ENCODE measurements at places on chromosomes 5 and 9. TPM values are rescaled to one million over a fixed set of nuclear protein-coding genes. Genes with fewer than 3 reads are reported as not detected.

The SPAG8 gene
- 0.12 TPM for total RNA-seq

The OR1Q1 gene
- total RNA-seq, result not detected

GRCh38 chr9:130207241-130207992, 35.2 kb downstream of the NCS1 start:
- no peak for DNase-seq

DNA sequence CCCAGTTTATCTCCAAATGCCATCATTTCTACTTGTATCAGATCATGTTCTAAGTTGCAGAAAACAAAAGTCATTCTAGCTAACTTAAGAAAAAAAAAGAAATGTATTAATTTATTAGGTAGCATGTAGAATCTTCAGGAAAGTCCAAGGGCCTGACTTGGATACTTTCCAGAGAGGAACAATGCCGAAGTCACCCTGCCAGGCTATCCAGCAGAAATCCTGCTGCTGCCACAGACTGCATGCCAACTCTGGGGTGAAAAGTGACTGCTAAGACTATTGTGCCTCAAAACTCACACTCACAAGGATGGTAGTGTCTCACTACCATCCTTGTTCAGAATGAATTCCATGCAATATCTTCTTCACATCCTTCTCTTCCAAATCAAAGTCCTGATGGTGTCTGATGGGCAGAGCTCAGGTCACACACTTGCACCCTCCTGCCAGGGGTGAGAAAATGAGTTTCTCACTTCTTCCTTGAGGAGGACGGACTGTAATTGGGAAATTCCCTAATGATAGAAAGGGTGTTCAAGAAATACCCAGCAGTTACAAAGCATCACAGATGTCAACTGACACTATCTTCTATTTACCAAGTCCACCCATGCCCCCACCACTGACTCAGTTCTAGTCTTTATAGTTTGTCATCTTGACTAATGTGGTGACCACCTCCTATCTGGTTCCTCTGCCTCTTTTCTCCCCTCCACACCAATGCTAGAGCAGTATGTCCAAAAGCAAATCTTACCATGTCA, 279.4 kb downstream of the CWC27 start:
- DNase-seq, result no peak

- DNase-seq, result no peak
Observed at GRCh38 chr9:31321256-31321655, 1063.2 kb upstream of the ACO1 start.

The SLC6A7 gene
- not detected for total RNA-seq

- DNase-seq, result no peak
Observed at GRCh38 chr5:111268300-111268699, 44.1 kb downstream of the CAMK4 start.

The TMEM8B gene
- 4.2 TPM for total RNA-seq

- no peak for DNase-seq
Observed at GRCh38 chr9:87431837-87432236, 65.8 kb upstream of the DAPK1 start.

GRCh38 chr9:136539427-136540421, 6.1 kb downstream of the NOTCH1 start:
- no peak for DNase-seq

DNA sequence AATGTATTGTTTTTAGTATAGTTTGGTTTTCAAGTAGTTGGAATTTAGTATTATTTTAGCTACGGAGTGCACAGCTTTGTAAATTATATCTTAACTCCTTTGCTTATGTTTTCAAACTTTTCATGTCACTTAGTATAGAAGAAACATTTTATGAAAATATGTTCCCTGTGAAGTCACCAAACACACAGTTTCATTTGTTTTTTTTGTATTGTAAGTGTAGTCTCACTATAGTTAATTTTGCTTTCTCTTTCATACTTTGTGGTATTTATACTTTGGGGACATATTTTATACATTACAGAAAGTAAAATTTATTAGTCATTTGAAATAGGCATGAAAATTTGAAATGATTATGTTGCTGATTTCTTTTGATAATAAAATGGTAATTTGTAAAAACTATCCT, 5.0 kb downstream of the CHSY3 start:
- no peak for DNase-seq

The LCN9 gene
- not detected for total RNA-seq

DNA sequence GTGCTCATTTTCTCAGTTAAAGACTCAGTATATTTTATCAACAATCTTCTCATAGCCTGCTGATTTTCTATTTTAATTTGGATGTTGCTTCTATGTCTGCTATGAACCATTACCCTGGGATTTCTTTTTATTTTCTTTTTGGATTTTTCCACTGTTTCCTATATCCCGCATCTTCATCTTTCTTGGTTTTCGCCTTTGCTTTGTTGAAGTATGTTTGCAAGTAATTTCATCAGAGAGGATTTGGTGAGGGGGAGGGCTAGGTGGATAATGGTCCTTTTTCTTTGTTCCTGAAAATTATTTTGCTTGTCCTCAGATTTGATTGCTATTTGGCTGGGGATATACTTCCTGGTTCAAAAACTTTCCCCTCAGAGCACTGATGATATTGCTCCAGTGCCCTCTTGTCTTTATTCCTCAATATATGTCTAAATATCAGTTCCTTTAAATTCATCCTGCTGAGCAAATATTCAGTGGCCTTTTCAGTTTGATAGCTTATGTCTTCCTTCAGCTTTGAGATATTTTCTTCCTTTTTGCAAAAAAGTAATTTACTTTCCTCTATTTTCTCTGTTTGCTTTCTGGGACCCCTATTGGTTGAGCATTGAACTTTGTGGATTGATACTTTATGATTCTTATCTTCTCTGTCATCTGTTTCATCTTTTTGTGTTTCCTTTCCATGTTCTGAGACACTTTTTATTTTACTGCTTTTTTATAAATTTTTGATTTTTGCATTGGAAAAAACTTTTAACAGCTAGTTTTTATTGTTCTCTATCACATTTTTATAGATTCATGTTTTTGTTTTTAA, 227.6 kb upstream of the ELL2 start:
- DNase-seq, result no peak

- no peak for DNase-seq
Observed at GRCh38 chr5:14039063-14039462, 94.6 kb upstream of the DNAH5 start.

- no peak for DNase-seq
Observed at GRCh38 chr9:97863314-97863713, 10.3 kb downstream of the FOXE1 start.

- DNase-seq, result no peak
Observed at GRCh38 chr5:91469517-91470165, 86.5 kb upstream of the ARRDC3 start.

GRCh38 chr5:142984011-142984410, 213.8 kb downstream of the ARHGAP26 start:
- DNase-seq, result no peak

GRCh38 chr9:137077010-137077747, at the start of gene UAP1L1:
Gene UAP1L1 (plus strand): TSS chr9:137077517. CDS start chr9:137077533, 16 bp downstream.
- DNase-seq, result no peak

The ANKRD31 gene
- 0.12 TPM for total RNA-seq

DNA sequence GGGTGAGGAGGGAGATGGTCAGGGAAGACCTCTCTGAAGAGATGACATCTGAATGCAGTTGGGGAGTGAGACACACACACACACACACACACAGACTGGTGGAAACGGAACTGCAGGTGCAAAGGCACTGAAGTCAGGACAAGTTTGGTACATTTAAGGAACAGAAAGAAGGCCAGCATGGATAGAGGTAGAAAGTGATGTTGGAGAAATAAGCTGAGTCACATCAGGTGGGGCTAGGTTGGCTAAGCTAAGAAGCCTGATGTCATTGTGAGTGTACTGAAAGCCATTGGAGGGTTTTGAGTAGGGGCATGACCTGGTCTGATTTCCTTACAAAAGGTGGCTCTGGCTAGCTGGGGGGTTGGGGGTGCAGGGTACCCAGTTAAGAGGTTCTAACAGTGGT, 3.1 kb downstream of the BSPRY start:
- no peak for DNase-seq

- no peak for DNase-seq
Observed at GRCh38 chr9:88011005-88011766, 36.9 kb upstream of the CDK20 start.

Data from epithelial cell of proximal tubule (primary cell).